Foreskin keratinocyte (primary cell): ENCODE measurements at places on chromosomes 5 and 9.

DNA sequence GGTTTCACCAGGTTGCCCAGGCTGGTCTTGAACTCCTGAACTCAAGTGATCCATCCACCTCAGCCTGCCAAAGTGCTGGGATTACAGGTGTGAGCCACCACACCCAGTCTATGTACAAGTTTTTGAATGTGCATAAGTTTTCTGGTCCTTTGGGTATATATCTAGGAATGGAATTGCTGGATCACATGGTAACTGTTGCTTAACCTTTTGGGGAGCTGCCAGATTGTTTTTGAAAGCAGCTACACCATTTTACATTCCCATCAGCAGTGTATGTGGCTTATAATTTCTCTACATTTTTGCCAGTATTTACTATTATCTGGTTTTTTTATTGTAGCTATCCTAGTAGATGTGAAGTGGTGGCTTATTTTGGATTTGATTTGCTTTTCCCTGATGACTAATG lies 8.9 kb upstream of the LNPEP start:
- no peak for DNase-seq

GRCh38 chr9:17863213-17863883 lies 284.5 kb downstream of the SH3GL2 start:
- DNase-seq = no peak

GRCh38 chr5:141051521-141051866 lies 320 bp downstream of the PCDHB1 start:
- DNase-seq = no peak

GRCh38 chr5:138978080-138978479 lies 102.9 kb upstream of the LRRTM2 start:
- DNase-seq = no peak

- DNase-seq = no peak
Observed at GRCh38 chr9:36894695-36895310, 139.3 kb downstream of the PAX5 start.

GRCh38 chr5:137699336-137700281 lies 36.3 kb downstream of the KLHL3 start:
- no peak for DNase-seq

DNA sequence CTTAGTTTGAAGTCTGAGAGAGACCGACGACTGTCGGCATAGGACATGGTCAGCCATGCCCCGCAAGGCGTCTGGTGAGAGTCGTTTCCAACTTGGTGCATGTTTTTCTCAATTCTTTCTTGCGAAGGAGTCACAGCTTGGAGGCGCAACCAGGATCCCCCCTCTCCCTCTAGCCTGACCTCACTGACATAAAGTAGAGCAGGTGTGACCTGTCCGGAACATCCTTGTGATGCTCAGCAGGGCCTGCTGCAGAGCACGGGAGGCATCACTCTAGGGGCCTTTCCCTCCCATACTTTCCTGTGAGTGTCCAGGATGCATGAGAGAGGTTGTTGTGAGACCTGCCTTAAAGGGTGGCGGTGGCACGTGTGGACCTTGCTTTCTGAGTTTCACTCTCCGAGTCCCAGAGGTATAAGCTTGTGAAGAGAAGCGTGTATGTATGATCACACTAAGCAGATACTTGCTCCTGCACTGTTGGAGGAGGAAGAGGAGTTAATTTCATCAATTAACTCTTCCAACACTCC lies 5.0 kb downstream of the TENT4A start:
- no peak for DNase-seq

DNA sequence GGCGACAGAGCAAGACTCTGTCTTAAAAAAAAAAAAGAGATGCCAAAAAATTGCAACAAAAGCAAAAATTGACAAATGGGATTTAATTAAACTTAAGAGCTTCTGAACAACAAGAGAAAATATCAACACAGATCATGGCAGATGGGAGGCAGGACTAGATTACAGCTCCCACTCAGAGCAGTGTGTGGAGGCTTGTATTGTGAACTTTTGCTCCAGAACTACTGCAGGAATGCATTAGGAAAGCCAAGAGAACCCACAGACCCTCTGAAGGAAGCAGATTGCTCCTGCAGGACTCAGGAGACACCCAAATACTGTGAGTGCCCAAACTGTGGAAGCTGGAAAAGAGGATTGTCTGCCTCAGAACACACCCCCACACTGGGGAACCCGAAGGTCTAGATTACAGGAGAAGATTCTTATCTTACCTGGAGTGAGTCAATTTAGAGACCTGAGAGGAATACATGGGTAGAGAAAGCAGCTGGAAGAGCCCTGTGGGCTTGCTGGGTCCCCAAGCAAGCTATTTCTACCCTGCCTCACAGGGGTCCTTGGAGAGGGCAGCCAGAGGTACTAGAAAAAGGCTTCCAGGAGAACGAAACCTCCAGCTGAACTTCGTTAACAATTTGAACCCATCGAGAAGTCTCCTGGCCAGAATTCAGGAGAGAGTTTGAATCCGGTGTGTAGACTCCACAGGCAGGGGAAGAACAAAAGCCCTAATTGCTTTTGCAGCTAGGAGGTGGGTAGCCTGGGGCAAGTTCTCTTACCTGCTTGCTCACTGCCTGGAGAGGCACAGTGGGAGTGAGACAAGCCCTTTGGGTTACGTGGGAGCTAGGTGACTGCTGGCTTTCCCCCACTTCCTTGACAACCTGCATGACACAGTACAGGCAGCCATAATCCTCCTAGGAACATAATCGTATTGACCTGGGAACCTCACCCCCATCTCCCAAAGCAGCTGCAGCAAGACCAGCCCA lies 593.4 kb upstream of the RGMB start:
- DNase-seq = peak; percentile 87

DNA sequence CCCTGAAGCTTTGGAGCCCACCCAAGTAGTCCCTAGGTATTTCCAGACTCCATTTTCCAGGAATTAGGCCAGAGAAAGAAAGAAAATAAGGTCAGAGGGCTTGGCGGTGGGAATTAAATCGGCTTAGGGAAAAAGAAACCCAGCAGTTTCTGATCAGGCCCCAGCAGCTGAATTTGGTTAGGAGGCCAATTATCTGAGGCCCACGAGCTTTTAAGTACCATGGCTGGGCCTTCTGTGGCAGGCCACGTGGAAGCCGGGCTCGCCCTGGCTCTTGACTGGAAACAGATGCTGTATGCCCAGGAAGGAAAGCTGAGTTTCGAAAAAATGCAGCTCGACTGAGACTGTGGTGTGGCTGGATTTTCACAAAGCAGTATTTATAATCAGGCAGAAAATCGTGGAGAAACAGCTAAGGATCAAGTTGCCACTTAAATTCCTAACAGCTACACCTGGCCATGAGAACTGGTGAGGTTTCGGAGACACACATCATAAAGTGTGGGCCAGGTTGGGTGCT lies 75.1 kb upstream of the PANK3 start:
- DNase-seq = no peak

- no peak for DNase-seq
Observed at GRCh38 chr9:38708759-38709158, 11.2 kb downstream of the FAM240B start.

DNA sequence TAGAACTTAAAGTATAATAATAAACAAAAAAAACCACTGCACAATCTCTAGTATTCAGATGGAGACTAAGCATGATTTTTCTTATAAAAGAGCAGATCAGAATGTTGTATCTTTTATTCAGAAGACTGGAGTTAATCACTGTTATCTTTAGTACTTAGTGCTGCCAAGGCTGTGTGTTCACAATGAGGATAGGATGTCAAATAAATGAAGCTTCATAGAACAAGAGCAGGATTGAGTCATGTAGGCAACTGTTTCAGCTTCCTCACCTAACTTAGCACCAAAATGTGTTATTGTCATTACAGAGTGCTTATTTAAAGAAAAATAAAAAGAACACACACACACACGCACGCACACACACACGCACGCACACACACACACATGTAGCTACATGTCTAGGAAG lies 58.1 kb upstream of the CDKN2B start:
- DNase-seq = no peak

GRCh38 chr5:3303777-3304176 lies 291.9 kb upstream of the IRX1 start:
- no peak for DNase-seq

- no peak for DNase-seq
Observed at GRCh38 chr5:134517553-134517952, 7.9 kb upstream of the JADE2 start.

GRCh38 chr5:61516946-61517345 lies 184.9 kb downstream of the ZSWIM6 start:
- DNase-seq = no peak

DNA sequence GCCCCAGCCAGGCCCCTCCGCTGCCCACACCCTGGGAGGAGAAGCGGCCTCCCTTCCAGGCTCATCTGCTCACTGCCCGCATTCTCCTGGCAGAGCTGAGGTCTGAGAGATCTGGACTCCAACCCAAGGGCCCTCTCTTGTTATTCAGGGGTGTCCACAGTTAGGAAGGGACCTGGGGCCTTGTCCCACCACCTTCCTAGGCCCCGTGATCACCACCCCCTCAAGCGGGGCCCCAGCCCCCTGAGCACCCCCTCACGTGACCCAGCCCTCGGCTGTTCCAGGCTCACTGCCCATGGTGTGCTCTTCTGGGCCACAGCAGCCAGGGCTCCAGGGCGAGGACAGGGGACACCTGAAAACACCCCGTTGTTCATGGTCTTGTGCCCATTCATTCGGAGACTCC lies 48.7 kb downstream of the NEURL1B start:
- DNase-seq = no peak

DNA sequence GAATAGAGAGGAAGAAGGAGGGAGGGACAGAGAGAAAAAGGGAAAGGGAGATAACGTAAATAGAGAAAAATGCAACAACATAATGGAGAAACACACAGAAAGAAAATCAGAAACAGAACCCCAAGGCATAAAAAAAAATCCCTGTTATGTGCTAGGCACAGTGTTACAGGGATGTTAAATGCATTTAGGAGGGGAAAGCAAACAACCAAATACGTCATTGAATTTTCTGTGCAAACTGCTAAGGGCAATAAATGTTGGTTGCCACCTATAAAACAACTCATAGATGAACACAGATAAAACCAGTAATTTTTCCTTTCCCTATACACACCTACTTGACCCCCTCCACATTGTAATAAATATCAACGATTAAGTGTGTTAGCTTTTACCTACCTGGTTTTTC lies 51.3 kb upstream of the ASTN2 start:
- DNase-seq = no peak

GRCh38 chr5:178322736-178323540 lies 90.3 kb upstream of the PHYKPL start:
- DNase-seq = no peak

DNA sequence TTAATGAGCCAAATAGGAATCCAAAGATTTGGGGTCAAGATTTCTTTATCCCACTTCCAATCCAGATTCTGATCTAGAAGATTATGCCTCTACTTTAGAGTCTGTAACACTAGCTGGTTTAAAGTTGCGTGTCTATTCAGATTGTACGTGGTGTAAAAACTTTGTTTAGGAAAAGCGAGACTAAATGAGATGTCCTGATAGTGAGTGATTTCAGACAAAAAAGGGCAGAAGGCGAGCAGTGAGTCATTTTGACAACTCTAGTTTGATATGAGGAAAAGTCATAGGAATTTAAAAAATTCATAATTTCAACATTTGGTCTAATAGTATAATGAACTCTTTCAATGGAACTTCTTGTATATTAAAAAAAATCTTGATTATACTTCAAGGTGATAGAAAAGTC lies 119.6 kb upstream of the KLF9 start:
- peak; percentile 15 for DNase-seq

DNA sequence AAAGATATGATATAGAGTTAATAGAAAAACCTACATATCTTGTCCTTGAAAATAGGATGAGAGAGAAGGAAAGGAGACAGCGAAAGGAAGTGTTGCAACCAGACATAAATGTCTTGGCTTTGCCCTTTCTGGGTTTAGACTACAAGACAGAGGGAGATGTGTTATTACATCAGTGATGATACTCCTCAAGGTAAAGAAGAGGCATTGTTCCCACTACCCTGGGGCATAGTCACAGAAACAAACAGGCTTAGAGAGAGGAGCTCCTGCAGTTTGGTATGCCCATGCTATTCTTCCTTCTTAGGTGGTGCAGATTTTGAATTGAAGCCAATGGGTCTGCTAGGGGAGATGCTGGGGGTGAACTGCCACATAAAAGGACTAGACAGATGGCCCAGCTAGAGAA lies 166.8 kb upstream of the RFX3 start:
- DNase-seq = no peak

- DNase-seq = no peak
Observed at GRCh38 chr5:149677731-149678130, 52.4 kb upstream of the PPARGC1B start.
